ENCODE measurements at places on chromosomes 1 and 21.

DNA sequence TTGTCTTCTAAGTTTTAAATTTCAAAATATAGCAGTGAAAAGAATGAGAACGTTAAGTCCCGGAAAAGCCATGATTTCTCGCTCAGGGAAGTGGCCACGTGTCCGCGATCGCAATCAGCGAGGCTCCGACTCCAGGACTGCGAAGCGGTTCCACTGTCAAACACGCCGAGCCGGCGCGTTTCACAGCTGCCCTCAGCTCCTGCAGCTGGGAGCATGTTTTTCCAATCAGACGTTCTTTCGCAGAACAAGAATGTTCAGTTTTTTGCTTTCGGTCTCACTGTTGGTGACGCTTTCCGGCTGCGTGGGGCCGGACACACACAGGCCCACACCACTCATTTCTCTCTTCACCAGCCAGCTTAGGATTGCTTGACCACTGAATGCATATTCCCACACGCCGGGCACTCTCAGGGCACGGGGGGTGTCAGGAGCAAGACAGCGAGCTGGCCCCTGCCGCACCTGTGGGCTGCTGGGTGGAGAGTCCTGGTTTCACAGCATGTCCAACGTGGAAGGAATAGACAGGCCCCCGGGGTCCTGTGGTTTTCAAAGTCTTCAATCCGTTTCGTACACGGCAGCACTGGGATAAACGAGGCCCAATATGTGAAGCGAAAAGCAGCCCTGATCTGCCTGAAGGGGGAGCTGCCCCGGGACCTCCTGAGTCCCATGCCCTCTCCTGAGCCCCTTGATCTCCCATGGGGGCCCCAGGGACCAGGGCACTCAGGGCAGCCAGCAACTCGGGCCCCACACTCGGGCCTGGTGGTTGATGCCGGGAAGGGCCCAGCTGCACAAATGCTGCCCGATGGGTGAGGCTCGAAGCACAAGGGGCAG is 47.3 kb upstream of the COL18A1 start:
- DNase-seq = no peak

DNA sequence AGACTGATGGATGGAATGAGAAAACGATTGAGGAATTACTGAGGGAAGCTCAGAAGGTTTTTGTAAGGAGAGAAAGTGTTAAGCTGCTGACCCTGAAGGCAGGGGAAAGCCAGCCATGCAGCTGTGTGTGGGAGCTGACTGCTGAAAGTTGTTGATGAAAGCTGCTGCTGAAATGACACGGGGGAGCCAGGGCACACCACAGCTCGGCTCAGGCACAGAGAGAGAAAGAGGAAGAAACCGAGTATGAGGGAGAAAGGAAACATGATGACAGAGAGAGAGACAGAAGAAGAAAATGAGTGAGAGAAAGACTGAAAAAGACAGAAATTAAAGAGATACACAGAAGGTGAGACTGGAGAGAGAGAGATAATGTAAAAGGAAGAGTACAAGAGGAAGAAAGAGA is 115.5 kb downstream of the LRRC53 start:
- DNase-seq = no peak

DNA sequence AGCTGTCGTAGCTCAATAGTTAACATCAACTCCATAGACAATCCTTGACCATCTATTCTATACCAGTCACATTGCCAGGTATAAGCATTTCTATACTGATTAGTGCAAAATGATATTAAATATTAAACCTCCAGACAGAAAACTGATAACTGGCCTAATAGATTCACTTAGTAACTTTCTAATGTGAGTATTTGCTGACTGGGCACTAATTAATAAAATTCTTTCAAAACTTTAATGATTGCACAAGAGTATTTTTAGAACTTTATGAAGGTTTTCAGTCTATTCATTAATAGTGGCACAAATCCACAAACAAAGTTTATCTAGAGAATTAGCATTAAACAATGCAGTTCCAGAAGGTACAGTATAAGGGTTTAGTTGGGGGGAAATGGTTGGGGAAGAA is 79.1 kb downstream of the TTLL7 start:
- DNase-seq = no peak

DNA sequence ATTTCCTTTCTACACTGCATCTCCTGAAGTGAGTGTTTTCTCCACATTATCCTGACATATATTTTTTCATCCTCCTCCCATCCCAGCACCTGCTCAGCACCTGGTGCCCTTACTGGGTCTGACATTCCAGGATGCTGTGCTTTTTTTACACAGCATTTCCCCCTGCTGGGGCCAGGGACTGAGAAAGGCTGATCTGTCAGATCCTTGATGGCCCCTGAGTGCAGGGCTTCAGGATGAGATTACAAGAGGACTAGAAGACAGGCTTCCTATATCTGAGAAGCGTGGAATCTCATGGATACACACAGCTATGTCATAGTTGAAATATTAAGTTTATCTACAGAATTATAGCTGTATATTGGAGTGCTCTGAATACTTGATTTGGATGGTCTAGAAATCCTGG is 24.4 kb downstream of the RCAN1 start:
- DNase-seq = no peak

DNA sequence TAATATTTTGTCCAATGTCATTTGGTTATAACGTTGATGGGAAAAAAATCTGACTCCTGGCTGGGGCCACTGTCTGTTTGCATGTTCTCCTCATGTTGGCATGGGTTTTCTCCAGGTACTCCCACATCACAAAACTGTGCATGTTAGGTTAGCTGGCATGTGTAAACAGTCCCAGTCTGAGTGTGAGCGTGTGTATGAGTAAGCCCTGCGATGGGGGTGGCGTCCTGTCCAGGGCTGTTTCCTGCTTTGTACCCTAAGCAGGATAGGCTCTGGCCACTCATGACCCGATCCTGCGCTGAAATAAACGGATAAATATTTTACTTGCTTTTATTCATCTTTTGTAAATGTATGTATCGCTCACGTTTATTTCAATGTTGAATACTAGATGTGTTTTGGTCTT is 13.5 kb downstream of the EFCAB14 start:
- no peak for DNase-seq

DNA sequence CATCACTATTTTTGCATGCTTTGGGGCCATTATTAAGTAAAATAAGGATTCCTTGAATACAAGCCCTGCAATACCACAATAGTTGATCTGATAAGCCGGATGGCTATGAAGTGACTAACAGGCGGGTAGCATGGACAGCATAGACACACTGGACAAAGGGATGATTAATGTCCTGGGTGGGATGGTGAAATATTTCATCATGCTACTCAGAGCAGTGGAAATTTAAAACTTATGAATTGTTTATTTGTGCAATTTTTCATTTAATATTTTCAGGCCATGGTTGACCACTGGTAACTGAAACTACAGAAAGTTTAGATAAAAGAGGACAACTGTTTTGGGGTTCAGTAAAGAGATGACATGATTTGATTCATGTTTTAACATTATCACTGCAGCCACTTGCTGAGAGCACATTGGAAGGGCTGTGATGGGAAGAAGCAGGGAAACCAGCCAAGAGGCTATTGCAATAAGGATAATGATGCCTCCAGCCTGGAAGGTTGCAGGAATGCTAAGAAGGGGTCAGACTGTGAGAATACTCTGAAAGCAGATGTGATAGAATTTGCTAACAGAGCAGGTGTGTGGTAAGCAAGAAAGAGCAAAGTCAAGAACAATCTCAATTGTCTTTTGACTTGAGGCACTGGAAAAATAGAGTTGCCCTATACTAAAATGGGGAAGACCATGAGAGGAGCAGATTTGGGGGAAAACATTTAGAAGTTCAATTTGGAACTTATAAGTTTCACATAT is 62.5 kb upstream of the TNFSF4 start:
- DNase-seq = no peak

DNA sequence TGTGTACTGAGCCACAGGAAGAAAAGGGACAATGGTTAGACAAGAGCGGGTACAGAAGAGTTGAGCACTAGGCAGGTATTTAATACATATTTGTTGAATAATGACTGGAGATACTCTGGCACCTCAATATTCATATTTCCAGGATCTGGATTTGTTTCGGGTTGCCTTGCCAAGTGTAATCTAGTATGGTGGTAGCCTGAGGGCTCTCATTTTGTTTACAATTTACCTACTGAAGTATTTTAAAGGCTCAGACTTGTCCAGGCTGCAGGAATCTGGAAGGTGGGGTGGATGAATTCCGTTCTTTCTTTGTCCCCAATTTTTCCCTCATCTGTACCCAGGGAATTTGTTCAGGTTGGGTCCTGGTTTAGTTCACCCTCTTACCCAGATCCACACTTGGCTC is 95.0 kb downstream of the CACHD1 start:
- DNase-seq = no peak

DNA sequence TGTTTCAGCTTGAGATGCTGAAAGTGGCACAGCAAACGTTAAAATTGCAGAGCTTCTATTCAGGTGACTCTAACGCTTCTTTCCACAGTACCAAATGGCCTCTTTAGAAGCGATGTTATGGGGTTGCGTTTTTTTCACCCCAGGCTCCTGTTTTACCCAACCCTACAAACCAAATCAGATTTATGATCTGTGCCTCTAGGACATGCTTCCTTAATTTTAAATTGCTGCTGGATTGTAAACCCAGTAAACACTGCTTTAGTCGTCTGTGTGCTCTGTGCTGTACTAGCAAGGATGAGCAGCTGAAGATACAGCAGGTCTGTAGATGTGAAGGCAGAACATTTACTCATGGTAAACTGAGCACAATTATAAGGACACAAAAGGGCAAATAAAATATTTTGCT is 13.0 kb downstream of the KCNK2 start:
- DNase-seq = no peak

- DNase-seq = no peak
Observed at GRCh38 chr21:44379515-44379848, 26.1 kb downstream of the TRPM2 start.

DNA sequence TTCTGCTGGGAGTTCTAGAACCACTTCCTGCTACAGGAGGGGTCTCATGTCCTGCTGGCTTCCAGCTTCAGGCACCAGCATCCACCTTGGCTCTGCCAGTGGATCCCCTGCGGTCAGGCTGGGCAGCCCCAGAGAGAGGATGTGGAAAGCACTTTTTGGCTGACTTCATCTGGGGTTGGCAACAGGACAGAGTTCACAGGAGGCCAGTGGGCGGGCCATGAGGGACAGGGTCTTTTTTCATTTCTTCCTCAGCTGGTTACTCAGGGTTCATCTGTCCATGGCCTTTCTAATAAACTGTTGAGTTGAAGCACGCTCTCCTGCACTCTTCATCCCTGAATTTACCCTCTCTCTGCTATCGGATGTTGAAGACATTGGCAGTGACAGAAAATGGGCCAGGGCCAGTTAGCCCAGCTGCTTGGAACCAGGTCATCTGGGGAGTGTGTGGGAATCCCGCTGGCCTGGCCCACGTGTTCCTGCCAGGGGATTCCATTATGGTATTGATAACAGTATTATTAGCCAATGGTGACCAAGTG is 45.2 kb downstream of the RPS6KA1 start:
- DNase-seq = no peak

GRCh38 chr1:234699795-234700665 is 90.1 kb upstream of the IRF2BP2 start:
- DNase-seq = no peak

DNA sequence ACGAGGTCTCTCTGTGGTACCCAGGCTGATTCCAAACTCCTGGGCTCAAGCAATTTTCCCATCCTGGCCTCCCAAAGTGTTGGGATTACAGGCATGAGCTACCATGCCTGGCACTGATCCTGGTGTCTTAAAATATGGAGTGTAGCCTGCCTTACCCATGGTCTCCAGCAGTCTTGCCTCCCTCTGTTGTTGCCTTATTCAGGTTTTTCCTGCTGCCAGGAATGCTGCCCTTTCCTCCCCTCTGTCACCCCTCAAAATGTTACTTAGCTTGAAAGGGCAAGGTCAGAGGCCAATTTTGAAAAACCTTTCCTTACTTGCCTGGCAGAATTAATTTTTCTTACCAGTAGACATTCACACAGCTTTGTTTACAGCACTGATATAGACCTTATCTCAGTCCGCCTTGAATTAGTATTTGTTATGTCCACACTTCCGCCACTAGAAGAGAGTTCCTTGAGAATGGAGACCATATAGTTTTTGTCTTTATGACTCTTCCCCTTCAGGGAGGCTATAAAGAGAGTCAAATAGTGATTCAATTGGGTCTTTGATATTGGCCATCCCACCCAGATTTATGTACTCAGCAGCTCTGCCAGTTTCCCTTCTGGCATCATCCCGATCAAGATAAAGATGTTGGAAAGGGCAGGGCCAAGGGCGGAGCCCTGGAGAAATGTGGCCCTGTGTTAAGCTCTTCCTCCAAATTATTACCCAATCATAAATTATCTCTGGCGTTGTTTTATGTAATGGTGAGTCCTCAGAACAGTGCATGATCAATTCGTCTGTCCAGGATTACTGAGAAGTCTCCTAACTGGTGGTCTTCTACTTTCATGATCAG is 38.8 kb downstream of the C1orf21 start:
- no peak for DNase-seq

DNA sequence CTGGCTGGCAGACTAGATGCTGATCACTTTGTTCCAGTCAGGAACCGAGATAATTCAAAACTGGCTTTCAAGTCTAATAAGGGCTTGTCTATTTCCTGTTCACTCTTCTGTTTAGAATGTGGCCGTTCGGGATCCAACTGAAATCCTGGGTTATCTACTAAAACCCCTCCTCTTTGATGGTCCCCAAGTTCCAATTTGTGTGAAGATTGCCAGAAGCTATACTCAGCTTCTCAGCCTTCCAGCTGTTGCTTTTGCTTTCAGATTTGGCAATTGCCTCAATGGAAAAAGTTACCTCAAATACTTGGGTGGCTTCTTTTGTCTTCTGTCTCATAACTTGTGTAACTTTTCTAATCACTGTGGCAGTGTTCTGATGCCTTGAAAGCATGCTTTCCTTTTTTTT is 43.7 kb downstream of the BTBD8 start:
- no peak for DNase-seq

DNA sequence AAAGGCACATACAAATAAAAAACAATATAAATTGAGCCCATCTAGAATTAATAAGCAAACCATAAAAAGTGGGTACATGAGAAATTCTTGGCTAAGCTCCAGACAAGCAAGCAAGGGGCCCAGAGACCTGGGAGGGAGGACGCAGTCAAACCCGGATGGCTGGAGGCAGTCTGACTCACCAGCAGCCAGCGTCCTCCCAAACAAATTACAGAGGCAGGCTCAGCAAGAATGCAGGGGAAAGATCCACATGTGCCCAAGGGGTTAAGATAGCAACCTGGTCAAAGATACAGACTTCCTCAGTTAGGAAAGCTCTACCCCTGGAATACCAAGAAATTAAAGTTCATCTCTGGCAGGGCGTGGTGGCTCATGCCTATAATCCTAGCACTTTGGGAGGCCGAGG is 7.4 kb upstream of the TIAM1 start:
- no peak for DNase-seq

- DNase-seq = no peak
Observed at GRCh38 chr1:11526071-11526895, 47.3 kb downstream of the DISP3 start.

- DNase-seq = peak; percentile 68
Observed at GRCh38 chr1:966704-967300, 520 bp downstream of the PLEKHN1 start.

- DNase-seq = no peak
Observed at GRCh38 chr1:155295183-155295941, 5.9 kb downstream of the PKLR start.
